ENCODE measurements at places on chromosomes 11 and 22.

DNA sequence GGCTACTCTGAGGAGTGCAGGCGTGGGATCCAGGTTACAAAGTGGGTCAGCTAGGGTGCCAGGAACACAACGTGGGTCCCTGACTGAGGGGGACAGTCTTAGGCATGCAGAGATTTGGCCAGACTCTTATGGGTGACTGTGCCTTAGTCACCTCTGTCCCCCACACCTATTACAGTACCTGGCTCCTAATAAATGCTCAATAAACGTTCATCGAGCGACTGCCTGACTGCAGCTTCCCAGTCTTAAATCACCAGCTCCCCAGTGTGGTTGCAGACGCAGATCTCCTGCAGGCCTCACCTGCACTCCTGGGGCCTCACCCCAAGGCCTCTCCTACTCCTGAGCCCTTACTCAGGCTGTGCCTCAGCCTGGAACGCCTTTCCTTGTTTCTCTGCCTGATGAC, 3.2 kb upstream of the SUN2 start:
- no peak for DNase-seq

DNA sequence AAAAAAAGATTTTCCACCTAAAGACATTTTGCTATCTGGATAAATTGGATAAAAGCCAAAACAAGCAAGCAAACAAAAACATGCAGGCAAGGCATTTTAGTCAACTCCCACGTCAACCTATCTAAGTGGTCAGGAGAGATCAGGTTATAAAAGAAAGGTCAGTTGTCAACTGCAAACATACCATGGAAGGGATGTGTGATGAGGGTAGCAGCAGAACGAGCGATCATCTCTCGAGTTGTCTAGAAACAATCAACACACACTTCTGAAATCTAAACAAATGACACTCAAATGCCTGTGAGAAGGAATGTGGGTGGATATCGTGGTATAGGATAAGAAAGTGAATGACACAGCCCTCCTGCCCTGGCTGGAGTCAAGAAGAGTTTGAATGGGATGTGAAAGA, 10.9 kb downstream of the MTCH2 start:
- no peak for DNase-seq

DNA sequence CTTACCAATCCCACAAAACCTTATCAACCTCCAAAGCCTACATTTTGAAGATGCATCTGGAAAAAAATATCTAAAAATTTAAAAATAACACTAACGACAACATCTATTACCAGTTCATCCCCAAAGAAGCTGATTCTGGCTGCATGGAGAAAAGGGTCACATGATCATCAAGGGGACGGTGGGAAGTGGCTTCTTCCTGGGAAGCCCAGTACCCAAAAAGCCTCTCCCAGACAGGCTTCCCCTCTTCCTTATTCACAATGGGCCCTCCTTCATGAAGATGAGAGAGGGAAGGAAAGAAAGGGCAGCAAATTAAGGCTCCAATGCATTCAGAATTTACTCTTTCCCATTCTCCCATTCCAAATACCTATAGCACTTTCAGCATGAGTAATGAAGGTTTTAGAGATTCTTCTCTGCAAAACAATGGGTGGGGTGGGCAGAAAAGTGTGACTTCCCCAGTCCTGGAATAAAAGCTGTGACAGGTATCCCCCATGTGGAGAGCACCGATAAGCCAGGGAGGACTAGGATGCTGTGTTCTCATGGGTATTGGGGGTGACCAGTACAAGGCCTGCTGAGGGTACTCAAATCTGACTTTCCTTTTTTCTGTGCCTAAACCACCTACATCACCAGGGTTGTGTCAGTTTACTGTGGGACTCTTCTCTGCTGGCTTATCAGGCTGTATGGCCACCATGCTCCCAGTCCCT, 88.2 kb downstream of the SIK3 start:
- no peak for DNase-seq

DNA sequence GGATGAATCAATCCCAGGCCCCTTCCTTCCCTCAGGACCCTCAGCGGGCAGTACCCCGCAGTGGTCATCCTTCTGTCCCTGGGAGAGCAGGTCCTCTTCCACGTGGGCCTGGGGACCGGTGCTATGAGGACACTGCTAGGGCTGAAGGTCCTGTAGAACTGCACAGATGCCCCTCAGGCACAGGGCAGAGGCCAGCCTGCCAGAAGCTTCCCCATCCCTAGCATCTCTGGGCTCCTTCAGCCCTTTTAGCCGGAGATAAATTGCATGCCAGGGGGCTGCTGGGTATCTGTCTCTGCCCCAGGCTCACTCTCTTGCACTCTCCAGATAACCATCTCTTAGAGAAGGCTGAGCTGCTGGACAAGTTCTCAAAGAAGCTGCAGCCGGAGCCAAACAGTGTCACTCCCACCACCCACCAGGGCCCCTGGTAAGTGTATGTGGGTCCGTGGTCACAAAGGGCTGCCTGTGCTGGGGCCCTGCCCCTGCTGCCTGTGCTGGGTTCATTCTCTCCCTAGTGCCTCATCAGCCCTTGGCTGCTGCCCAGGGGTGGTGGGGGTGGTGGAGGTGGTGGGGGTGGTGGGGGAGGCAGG, 2.3 kb downstream of the ATG16L2 start:
- no peak for DNase-seq

GRCh38 chr22:46953968-46954765, 191.7 kb downstream of the TBC1D22A start:
- no peak for DNase-seq

- no peak for DNase-seq
These were observed 39.4 kb downstream of the BLID start for GRCh38 chr11:122076512-122077120.

DNA sequence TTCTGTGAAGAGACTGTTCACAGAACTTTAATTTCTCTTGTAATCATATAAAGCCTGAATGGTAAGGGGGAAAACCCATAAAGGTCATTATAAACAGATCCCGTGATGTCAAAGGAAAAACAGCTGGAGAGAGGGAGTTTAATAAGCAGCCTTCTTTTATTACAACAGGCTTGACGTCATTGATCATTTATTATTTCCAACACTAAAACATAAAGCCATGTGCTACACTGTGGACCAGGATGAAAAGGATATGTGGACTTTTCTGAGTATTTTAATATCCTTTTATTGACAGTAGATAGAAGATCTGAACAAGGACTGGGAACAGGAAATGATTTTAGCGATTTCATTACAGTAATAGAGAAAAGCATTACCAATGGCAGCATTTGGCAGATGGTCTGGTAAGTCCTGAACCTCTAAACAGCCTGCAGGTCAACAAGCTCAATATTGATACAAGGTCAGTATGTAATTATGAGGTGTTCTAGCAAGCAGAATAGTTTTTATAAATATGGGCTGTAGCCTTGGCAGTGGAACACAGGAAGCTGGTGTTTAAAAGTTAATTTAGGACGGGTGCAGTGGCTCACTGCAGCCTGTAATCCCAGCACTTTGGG, 25.1 kb upstream of the TPH1 start:
- no peak for DNase-seq

GRCh38 chr22:44623771-44624510, 78.1 kb upstream of the PRR5 start:
- no peak for DNase-seq

GRCh38 chr22:50190941-50191741, 5.4 kb downstream of the TRABD start:
- no peak for DNase-seq

GRCh38 chr22:45843986-45844385, 133.0 kb downstream of the WNT7B start:
- no peak for DNase-seq

- DNase-seq = no peak
These were observed 11.2 kb upstream of the SREBF2 start for GRCh38 chr22:41821471-41822316.

DNA sequence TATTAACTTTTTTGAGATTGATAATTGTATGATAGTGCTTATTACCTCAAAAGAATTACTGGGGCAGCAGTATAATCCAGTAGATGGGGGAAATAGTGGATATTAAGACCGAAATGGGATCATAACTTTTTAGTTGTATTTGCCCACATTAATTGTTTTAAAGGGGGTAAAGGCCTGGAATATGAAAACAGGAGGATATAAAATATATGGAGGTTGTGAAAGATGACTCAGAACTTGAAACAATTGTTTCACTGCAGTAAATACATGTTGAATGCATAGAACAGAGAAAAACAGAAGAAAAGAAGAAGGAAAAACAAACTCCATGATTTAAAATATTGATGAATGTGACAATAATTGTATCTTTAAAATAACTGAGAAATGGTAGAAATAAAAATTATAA, 94.1 kb upstream of the VPREB1 start:
- DNase-seq = no peak

- DNase-seq = no peak
These were observed 133.7 kb upstream of the SEZ6L start for GRCh38 chr22:26035523-26035922.

DNA sequence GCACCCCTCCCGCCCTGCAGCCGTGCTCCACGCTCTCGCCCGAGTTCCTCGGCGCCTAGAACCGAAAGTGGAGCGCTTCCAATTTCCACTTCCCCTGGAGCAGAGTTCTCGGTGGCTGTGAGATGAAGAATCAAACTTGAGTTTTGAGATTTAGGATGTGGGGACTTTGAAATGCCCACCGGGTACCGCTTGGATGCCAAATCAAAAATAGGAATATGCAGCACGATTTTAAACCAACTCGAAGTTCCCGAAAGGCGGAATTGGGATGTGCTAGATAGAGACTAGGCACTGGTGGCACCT, 569 bp downstream of the POLA2 start:
- no peak for DNase-seq

DNA sequence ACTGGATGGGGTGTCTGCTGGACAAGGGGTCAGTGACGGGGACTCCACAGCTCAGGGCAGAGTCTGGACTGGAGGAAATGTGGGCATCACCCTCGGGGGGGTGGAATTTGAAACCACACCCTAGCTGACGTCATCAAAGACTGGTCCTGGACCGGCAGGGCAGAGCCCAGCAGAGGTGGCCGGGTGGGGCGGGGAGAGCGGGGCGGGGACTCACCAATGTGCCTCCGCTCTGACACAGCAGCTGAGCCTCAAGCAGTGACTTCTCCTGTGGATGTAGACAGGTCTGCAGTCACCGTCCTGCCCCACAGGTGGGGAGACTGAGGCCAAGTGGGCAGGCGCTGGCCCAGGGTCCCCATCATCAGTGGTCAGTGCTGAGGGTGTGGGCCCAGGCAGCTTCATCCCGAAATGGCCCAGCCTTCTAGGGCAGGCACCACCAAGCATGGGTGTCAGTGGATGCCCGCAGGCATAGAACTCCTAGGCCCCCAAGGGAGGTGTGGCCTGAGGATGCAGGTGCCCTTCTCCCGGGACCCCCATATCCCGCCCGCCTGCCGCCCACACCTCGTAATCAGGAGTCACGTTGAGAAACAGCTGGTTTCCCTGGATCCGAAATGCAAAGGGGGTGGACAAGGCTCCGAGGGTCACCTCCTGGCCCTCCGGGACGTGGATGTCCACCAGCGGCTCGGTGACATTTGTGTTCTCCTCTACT, 603 bp downstream of the CDHR5 start:
- DNase-seq = no peak

DNA sequence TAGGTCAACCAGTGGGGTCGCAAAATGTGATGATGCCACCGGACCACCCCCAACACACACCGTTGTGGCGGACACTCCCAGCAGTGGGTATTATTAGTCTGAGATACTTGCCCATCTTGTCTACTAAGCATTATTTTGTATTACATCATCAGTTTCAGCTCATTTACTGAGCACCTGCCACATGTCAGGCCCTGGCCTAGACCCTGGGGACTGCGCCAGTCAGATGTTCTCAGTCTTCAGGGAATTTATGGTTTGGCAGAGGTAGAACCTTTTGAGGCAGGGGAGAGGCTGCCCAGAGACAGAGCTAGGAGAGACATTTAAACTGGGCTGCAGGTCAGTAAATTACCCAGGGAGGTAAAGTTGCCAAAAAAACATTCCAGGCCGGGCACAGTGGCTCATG, 43.1 kb upstream of the GCAT start:
- no peak for DNase-seq

DNA sequence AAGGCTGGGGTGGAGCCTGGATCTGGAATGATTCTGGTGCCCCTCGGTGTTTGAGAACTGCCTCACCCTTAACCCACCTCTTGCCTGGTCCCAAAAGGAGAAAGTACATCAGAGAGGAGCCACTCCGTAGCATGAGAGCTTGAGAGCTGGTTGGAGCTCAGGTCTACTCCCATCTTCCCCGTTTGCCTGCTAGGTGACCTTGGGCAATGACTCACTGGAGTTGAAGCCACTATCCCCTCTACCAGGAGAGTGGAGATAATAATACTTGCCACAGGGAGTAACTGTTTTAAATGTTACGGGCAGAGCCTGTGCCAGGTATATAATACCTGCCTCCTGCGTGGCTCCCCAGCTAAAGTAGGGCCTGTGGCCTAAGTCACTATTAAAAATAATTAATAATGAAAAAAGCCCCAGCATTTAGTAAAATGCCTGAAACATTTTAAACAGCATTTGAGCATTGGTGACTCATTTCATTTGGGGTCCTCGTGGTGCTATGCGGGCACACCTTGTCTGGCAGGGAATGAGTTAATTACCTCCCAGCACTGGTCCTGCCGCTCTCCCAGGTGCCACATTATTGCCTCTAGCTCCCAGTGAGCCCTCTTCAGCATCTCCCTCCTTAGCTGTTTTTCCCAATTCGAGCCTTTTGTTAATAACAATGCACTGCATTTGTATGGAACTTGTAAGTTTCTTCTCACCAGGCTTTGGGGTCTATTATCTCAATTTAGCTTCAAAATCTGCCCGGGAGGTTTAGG, 22.5 kb downstream of the CYTH4 start:
- no peak for DNase-seq

GRCh38 chr11:83970061-83970671, 684.0 kb upstream of the CCDC90B start:
- no peak for DNase-seq

- no peak for DNase-seq
These were observed 33.1 kb upstream of the ELF5 start for GRCh38 chr11:34546511-34547209.

GRCh38 chr11:8068605-8069221, 12.3 kb upstream of the TUB start:
- no peak for DNase-seq

DNA sequence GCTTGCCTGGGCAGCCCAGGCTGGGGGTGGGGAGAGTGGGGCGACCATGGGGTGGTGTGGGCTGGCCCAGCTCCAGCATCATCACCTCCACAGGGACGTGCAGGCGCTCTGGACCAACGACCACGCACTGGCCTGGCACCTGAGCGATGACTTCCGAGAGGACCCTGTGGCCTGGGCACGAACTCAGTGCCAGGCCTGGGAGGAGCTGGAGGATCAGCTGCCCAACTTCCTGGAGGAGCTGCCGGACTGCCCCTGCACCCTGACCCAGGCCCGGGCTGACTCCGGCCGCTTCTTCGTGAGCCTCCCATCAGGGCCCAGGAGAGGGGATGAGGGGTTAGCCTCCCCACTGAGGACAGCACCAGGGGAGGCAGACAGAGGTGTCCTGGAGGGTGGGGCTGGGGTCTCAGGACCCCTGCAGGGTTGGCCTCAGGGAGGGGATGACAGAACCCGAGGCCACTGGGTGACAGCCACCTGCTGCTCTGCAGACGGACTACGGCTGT, 3.8 kb downstream of the SUSD2 start:
- no peak for DNase-seq

- no peak for DNase-seq
These were observed 107.8 kb downstream of the FAR1 start for GRCh38 chr11:13776134-13776815.

Data from cerebellar nuclear complex (tissue), 1 donor.